Lung (tissue), 17 donors: ENCODE measurements at places on chromosomes 4 and X. TPM values are rescaled to one million over a fixed set of nuclear protein-coding genes. Genes with fewer than 3 reads are reported as not detected.
A peak's percentile ranks its signal among the peaks of the same experiment; 100 is the strongest.

Gene USP17L29
- total RNA-seq: not detected

Gene DRD5
- not detected for total RNA-seq

DNA sequence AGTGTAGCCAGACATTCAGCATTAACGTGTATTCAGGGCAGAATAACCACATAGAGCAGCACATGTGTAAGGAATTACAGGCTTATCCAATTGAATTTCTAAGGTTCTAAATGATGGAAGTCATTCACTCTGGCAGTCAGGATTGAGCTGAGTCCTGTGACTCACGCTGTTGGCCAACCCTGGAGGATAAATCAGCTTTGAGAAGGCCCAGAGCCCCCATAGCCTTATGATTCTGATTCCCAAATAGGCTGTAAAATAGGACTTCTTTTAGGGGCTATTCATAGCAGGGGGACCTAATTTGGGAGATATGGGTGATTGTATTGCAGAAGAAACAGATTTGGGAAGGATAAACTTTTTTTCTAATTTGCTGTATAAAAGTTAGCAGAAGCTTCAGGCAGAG is 8.1 kb upstream of the HPF1 start:
- no peak overlapping the region for H3K27ac ChIP-seq
- H3K4me1 ChIP-seq: peaks cover 3% of the 10 kb centered on the region
- H3K4me3 ChIP-seq: no peak overlapping the region

DNA sequence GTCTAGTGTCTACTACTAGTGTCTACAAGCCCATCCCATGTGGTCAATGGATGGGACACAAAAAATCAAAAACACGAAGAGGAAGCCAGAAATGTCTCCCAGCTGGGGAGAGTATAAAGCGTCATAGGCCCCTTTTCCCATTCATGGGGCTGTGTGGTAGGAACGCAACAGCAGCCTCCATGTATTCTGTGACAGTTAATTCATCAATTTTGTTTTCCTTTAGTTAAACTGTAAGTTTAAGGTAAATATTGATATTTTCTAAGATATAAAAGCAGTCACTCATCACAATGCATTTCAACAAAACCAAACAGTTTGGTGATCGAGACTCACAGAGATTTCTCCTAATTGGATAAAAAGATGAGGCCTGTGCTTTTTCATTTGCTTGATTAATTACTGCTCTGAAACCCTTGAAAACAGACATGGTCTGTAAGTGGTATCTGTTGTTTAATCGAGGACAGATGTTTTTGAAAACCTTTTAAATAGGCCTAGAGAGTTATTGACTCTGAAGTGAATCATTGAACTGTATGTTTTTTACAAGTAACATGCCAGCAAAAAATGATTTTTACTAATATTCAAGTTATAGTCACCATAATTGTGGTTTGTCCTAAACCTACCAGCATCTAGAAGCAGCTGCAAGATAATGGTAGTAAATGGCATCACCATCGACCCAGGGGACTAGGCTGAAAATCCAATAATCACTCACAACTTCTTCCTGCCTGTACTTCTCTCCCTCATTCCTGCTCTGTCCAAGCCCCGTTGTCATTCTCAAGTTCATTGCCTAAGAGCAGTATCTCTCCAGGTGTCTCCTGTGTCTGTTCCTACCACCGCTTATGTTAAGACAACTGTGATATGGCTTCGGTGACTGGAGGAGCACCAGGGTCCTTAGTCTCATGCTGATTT is 87.7 kb upstream of the SHISA3 start:
- no peaks in the 10 kb centered on the region for H3K36me3 ChIP-seq
- peak; percentile 36 for DNase-seq
- H3K4me3 ChIP-seq: no peak overlapping the region
- H3K4me1 ChIP-seq: peaks cover 4% of the 10 kb centered on the region

DNA sequence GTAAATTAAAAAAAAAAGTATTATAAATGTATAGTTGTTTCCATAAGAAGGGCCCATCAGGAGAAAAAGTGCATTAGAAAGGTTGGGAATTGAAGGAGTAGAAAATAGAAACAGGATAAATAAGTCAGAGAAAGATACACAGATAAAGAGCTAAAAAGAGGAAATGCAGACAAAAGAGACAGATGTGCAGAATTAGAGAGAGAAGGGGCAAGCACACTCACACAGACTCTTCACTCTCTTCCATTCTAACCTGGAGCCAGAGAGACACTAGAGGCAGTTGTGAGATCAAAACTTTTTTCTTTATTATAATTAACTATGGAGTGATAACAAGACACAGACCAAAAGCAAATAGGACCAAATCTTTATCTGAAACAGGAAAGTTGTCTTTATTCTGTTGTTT is 134.1 kb downstream of the CEP135 start:
- H3K27ac ChIP-seq: no peak overlapping the region
- H3K36me3 ChIP-seq: no peaks in the 10 kb centered on the region
- no peaks in the 10 kb centered on the region for H3K4me1 ChIP-seq
- H3K4me3 ChIP-seq: no peak overlapping the region

DNA sequence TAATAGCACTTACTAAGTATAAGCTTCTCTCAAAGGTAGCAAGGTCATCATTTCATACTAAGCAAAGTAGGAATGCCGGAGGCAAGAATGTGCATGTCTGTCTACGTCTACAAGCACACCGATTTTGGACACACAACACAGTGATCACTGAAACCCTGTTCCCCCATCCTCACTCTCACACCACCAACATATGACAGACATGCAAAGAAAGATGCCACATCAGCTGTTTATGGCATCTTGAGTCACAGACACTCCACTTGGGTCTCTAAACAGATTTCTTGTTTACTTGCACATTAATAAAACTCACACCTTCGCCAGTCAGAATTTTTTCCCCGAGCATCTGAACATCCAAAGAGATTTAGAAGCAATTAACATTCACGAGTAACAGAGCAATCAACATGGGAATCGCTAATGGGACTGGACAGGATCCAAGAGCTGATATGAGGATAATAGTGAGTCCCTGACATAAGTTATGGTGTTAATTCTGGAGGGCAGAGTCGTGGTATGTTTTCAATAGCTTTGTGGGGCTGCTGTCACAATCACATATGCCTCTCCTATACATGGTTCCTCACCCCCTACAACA is 324.1 kb downstream of the DHX15 start:
- DNase-seq: no peak
- H3K4me1 ChIP-seq: peaks cover 4% of the 10 kb centered on the region
- H3K27ac ChIP-seq: no peak overlapping the region

GRCh38 chrX:122866532-122866931 is 317.5 kb upstream of the GRIA3 start:
- DNase-seq: no peak
- no peaks in the 10 kb centered on the region for H3K4me1 ChIP-seq
- H3K27ac ChIP-seq: no peak overlapping the region

DNA sequence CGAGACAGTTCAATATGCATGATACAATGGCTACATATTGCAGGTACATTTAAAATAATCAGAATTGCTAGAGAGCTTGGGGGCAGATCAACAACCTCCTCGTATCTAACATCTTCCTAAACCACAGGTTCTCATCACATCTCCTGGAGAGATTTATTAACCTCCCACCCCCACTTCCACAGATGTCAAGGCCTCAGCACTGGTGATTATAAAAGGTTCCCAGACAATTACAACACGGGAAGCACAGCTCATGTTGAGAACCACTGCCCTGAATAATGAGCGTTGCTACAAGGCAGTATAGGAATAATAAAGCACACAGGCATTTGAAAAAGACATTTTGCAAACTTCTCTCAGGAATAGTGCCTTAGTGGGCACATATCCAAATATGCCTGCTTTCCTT is 42.8 kb downstream of the ELOVL6 start:
- H3K4me3 ChIP-seq: no peak overlapping the region
- no peak for DNase-seq
- H3K27me3 ChIP-seq: no peaks in the 10 kb centered on the region

- H3K4me1 ChIP-seq: no peaks in the 10 kb centered on the region
- H3K27ac ChIP-seq: no peak overlapping the region
- no peak for DNase-seq
- peaks cover 6% of the 10 kb centered on the region for H3K36me3 ChIP-seq
- no peaks in the 10 kb centered on the region for H3K27me3 ChIP-seq
- no peak overlapping the region for H3K4me3 ChIP-seq
Observed at GRCh38 chr4:723751-724530, 18.3 kb downstream of the PCGF3 start.
